ENCODE measurements at places on chromosomes 3 and 15. TPM values are rescaled to one million over a fixed set of nuclear protein-coding genes. Genes with fewer than 3 reads are reported as not detected.

Gene NAA80
- 9.7 TPM for total RNA-seq

DNA sequence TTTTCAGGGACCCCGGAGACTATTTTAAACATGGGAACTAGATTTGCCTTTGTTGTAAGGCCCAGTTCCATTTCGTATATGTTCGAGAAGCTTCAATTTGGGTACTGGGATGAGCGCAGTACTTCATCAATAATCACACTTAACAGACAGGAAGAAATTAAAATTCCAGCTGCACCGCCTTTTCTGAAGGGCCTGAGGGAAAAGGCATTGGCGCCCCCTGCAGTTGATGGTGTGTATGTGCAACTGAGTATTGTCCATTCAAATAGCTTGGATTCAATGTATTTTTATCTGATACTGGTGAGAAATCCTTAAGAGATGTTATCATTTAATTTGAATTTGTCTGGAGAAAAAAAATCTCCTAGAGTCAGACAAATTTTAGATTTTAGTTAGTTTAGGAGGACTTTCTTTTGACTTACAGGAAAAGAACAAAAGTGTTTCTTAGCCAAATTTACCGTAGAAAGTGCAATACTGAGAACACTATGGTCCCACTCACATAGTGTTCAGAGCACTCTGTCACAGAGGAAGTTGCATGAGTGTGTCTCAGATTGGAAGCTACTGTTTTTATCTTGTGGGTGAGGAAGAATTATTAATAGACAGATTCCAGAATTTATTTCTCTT lies 5.4 kb upstream of the ALDH1A2 start:
- H3K36me3 ChIP-seq = no peaks in the 10 kb centered on the region
- peaks cover 4% of the 10 kb centered on the region for H3K4me1 ChIP-seq
- H3K4me3 ChIP-seq = no peak overlapping the region
- H3K27me3 ChIP-seq = peaks cover 50% of the 10 kb centered on the region

Gene CCDC12
- 50.1 TPM for total RNA-seq

Gene PRTG
- total RNA-seq = 0.68 TPM

Gene GOLGA8S
- total RNA-seq = not detected

DNA sequence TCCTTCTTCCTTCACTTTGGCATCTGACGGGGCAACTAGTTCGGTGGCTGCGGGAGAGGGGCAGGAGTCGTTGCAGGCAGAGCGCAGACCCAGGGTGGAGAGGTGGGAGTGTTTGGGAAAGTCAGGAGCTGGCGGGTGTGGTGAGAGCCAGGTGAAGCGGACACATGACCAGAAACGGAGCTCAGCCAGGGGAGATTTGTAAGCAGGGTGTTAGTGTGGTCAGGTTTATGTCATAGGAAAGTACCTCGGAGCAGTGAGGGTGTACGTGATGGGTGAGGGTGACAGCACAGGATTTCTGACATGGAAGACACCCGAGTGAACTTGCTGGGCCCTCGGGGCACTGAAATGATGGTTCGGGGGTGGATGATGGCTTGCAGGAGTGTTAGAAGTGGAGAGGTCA lies 247.4 kb upstream of the TPM1 start:
- H3K27me3 ChIP-seq = no peaks in the 10 kb centered on the region
- no peak for DNase-seq
- no peak overlapping the region for H3K27ac ChIP-seq
- H3K4me3 ChIP-seq = no peak overlapping the region
- no peaks in the 10 kb centered on the region for H3K4me1 ChIP-seq

DNA sequence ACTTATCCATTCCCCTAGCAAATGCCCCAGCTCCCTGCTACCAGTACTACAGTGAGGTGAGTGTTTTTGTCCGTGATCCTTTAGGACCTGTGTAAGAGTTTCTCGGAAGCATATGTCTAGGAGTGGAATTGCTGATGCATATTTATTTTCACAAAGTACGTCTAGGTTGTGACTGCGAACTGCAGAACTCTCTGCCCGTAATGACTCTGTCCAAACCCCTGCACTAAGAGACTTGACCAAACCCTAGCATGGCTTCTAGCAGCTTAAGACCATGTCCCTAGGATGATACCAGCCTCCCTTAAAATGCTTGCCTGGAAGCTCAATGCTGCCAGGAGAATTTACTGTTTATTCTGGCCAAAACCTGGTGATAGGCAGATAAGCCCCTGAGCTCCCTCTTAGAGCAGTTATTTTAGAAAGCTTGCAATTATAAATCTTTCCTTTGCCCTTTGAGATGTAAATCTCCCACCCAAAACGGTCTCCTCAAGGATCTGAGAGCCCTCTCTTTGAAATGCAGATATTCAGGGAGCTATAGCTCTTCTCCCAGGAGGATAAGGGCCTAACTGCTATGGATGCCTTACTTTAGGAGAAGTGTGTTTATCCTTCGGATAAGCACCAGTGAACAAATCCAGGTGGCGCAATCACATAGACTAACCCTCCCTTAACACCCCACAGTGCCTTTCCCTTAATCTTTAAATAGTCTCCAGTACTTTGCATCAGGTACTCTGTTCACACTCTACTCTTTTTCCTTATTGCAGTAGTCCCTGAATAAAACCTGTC lies 14.7 kb upstream of the CA12 start:
- H3K4me3 ChIP-seq = no peak overlapping the region
- H3K27ac ChIP-seq = peak overlapping the region; percentile 67
- peak; percentile 43 for DNase-seq
- H3K4me1 ChIP-seq = peaks cover 13% of the 10 kb centered on the region

DNA sequence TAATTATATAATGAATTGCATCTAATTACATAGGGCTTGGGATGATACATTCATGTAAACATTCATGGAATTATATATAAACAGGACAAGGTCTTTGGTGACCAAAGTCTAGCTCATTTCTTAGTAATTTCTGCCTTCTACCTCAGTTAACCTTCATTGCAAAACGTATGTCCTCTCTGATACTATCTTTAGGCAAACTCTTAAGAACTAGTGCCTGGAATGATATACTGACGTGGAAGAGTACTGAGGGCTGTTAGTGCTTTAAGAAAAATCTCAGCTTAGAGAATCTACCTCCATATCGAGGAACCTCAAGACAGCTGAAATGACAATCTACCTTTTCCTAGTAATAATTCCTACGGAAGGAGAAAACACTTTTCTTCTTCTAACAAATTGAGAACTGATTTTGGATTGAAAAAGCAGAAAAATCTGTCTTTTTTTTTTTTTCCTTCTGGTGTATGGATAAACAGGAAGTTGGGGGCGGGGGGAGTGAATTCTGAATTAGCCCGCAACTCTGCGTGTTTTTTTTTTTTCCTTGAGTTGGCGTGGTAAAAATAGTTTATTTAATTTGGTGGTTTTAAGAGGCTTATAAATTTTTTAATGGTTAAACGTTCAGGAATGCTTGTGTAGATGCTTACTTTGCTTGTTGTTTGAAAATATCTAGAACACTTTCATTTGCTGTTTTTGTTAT lies 43.2 kb downstream of the RARB start:
- no peaks in the 10 kb centered on the region for H3K27me3 ChIP-seq
- no peak overlapping the region for H3K4me3 ChIP-seq
- no peaks in the 10 kb centered on the region for H3K4me1 ChIP-seq
- no peaks in the 10 kb centered on the region for H3K36me3 ChIP-seq
- no peak for DNase-seq

Gene CCR3
- total RNA-seq = not detected

DNA sequence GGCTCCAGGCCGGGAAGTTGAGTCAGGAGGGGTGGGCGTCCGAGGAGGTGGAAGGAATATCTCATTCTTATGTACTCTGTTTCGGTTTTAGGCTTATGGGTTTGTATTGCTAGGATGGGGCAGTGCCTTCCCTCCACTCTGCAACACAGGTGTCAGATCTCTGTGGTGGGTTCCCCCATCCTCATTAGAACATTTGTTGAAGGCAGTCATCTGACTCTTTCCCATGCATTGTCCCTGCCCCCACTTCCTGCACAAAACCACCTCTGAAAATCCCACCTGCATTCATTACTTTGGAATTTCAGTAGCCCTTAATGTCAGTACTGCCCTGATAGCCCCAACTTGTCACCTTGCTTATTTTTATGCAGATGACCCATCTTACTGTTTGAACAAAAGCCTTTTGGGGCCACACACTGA lies 29.5 kb downstream of the GYG1 start:
- H3K36me3 ChIP-seq = peaks cover 20% of the 10 kb centered on the region
- no peak overlapping the region for H3K27ac ChIP-seq
- DNase-seq = no peak
- H3K4me1 ChIP-seq = peaks cover 6% of the 10 kb centered on the region
- H3K27me3 ChIP-seq = no peaks in the 10 kb centered on the region

DNA sequence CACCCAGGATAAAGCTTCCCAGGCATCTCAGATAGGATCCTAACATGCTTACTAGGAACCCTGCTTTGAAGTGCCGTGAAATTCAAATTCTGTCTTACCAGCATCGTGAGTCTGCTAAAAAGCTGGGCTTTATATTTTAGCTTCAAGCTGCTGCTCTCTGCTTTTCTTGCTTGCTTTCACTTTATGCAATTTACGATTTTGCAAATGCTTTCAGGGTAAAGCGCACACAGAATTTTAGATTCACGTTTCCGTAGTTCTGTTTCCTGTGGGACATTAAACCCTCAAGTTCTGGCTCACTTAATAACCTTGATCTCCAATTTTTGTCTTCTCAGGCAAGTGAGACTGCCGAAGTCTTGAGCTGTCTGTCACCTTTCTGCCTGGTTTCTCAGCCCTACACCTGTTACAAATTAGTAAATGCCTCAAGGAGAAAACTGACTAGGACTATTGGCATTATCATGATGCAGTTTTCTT lies 170.5 kb upstream of the TGFBR2 start:
- H3K36me3 ChIP-seq = no peaks in the 10 kb centered on the region
- H3K4me1 ChIP-seq = peaks cover 3% of the 10 kb centered on the region
- peak overlapping the region; percentile 44 for H3K27ac ChIP-seq
- peak overlapping the region; percentile 16 for H3K4me3 ChIP-seq
- H3K27me3 ChIP-seq = no peaks in the 10 kb centered on the region

DNA sequence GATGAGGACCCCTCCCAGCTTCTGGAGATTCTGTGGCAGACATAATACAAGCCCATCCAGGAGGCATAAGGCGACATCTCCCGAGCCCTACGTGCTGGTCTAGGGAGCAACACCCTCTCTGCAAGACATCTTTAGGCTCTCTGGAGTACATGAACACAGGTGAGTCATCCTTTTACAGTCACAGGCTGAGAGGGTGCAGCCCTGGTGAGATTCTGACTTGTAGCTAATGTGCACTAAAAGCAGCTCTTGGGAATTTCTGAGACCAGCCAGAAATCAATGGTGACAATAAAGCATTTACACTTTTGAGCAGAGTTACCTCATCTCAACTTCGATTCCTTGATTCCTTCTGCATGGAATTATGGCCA lies 131.1 kb downstream of the XXYLT1 start:
- H3K27me3 ChIP-seq = no peaks in the 10 kb centered on the region
- no peak overlapping the region for H3K4me3 ChIP-seq
- H3K36me3 ChIP-seq = no peaks in the 10 kb centered on the region
- H3K4me1 ChIP-seq = no peaks in the 10 kb centered on the region
- DNase-seq = no peak

- no peaks in the 10 kb centered on the region for H3K27me3 ChIP-seq
- H3K27ac ChIP-seq = peak overlapping the region; percentile 73
- no peaks in the 10 kb centered on the region for H3K36me3 ChIP-seq
- peak overlapping the region; percentile 43 for H3K4me3 ChIP-seq
- DNase-seq = no peak
- H3K4me1 ChIP-seq = peaks cover 52% of the 10 kb centered on the region
Observed at GRCh38 chr3:38459499-38460048, 5.9 kb downstream of the ACVR2B start.

- no peaks in the 10 kb centered on the region for H3K36me3 ChIP-seq
- H3K27me3 ChIP-seq = no peaks in the 10 kb centered on the region
- no peak overlapping the region for H3K27ac ChIP-seq
- no peak overlapping the region for H3K4me3 ChIP-seq
- DNase-seq = no peak
Observed at GRCh38 chr3:141994856-141995255, 118.4 kb downstream of the ATP1B3 start.

Gene IL17RD
- 1.9 TPM for total RNA-seq

Gene LSAMP
- 4.4 TPM for total RNA-seq

- peaks cover 7% of the 10 kb centered on the region for H3K4me1 ChIP-seq
- H3K27ac ChIP-seq = no peak overlapping the region
- H3K36me3 ChIP-seq = no peaks in the 10 kb centered on the region
- H3K27me3 ChIP-seq = no peaks in the 10 kb centered on the region
- H3K4me3 ChIP-seq = no peak overlapping the region
- no peak for DNase-seq
Observed at GRCh38 chr15:60969658-60970057, 259.4 kb downstream of the RORA start.

DNA sequence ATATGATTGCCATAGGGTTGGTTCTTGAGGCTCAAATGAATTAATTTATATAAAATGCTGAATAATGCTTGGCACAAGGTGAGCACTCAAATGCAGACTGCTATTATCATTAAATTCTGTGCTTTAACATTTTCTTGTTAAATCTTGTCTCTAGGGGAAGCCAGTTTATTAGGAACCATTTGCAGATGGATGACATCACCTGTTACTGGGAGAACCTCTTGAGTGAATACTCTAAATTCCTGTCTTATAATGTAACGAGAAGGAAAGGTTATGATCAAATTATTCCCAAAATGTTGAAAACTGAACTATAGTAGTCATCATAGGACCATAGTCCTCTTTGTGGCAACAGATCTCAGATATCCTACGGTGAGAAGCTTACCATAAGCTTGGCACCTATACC lies 6.2 kb upstream of the TIMMDC1 start:
- no peaks in the 10 kb centered on the region for H3K4me1 ChIP-seq
- no peak for DNase-seq
- H3K27ac ChIP-seq = no peak overlapping the region
- H3K4me3 ChIP-seq = no peak overlapping the region
- no peaks in the 10 kb centered on the region for H3K27me3 ChIP-seq

Gene SH2D7
- total RNA-seq = 9.7 TPM

- no peaks in the 10 kb centered on the region for H3K27me3 ChIP-seq
- H3K27ac ChIP-seq = no peak overlapping the region
- no peak overlapping the region for H3K4me3 ChIP-seq
- no peaks in the 10 kb centered on the region for H3K36me3 ChIP-seq
- DNase-seq = peak; percentile 51
Observed at GRCh38 chr3:48157950-48158376, 30.3 kb downstream of the CDC25A start.

Gene PPM1M
- total RNA-seq = 2.0 TPM

Gene GP5
- not detected for total RNA-seq

DNA sequence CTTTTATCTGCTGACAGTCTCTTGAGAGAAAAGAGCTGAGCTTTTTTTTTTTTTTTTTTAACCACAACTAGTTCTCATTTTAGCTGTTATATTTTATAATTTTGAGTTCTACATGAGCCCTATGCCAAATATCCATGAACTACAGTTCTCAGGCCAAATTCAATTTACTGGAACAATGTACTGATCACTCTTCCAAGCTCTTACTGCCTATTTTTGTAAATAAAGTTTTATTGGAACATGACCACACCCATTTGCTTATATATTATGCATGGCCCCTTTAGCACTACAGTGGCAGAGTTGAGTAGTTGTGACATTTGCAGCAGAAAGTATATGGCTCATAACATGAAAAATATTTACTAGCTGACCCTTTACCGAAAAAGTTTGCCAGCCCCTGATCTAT lies 129.2 kb upstream of the SKOR1 start:
- DNase-seq = no peak
- no peaks in the 10 kb centered on the region for H3K36me3 ChIP-seq
- H3K27ac ChIP-seq = no peak overlapping the region
- H3K4me1 ChIP-seq = no peaks in the 10 kb centered on the region
- H3K4me3 ChIP-seq = no peak overlapping the region

Data from transverse colon (tissue), 4 donors.